ENCODE measurements at places on chromosomes 5 and 9. TPM values are rescaled to one million over a fixed set of nuclear protein-coding genes. Genes with fewer than 3 reads are reported as not detected.
A peak's percentile ranks its signal among the peaks of the same experiment; 100 is the strongest.

- DNase-seq, result peak; percentile 64
These were observed 26.2 kb downstream of the ANGPTL2 start for GRCh38 chr9:127096208-127096607.

- no peak for DNase-seq
These were observed 589 bp downstream of the CKS2 start for GRCh38 chr9:89311346-89312221.

- no peak for DNase-seq
These were observed 17.7 kb downstream of the SRP19 start for GRCh38 chr5:112878760-112879159.

The CARTPT gene
- polyA plus RNA-seq, result not detected

The NEUROG1 gene
- polyA plus RNA-seq, result not detected

The ZNF366 gene
- polyA plus RNA-seq, result 3.0 TPM

Measured in forelimb muscle (tissue), 1 donor.